Midbrain (tissue), 1 donor: ENCODE measurements at places on chromosomes 1 and 21.

- no peak for DNase-seq
These were observed 120.9 kb downstream of the ATG4C start for GRCh38 chr1:62904856-62905225.

- DNase-seq = no peak
These were observed 107.0 kb upstream of the TLR5 start for GRCh38 chr1:223249854-223250631.

GRCh38 chr1:65416767-65417166 is 3.7 kb upstream of the LEPR start:
- DNase-seq = no peak

GRCh38 chr1:238177351-238177750 is 286.6 kb upstream of the ZP4 start:
- no peak for DNase-seq

DNA sequence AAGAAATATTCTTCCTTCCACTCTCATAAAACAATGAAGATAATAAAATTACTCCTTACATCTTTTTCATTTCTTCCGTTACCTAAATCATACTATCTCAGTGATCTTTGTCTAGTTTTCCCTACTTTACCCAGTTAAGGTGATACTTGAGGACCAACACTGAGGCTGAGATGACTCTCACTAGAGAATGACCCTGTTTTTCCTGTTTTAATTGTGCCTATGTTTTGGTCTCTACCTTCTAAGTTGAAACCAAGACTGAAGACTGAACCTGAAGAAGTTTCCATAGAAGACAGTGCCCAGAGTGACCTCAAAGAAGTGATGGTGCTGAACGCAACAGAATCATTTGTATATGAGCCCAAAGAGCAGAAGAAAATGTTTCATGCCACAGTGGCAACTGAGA is 25.1 kb downstream of the AIM2 start:
- no peak for DNase-seq

- no peak for DNase-seq
These were observed 127.8 kb downstream of the GABPA start for GRCh38 chr21:25862596-25862995.

GRCh38 chr1:4000811-4001251 is 100.8 kb upstream of the C1orf174 start:
- DNase-seq = no peak

GRCh38 chr1:99738858-99739465 is 27.5 kb downstream of the FRRS1 start:
- DNase-seq = no peak

- DNase-seq = no peak
These were observed 4.3 kb upstream of the LCE2B start for GRCh38 chr1:152681616-152682015.

- no peak for DNase-seq
These were observed 41.3 kb downstream of the WDTC1 start for GRCh38 chr1:27275696-27276095.

DNA sequence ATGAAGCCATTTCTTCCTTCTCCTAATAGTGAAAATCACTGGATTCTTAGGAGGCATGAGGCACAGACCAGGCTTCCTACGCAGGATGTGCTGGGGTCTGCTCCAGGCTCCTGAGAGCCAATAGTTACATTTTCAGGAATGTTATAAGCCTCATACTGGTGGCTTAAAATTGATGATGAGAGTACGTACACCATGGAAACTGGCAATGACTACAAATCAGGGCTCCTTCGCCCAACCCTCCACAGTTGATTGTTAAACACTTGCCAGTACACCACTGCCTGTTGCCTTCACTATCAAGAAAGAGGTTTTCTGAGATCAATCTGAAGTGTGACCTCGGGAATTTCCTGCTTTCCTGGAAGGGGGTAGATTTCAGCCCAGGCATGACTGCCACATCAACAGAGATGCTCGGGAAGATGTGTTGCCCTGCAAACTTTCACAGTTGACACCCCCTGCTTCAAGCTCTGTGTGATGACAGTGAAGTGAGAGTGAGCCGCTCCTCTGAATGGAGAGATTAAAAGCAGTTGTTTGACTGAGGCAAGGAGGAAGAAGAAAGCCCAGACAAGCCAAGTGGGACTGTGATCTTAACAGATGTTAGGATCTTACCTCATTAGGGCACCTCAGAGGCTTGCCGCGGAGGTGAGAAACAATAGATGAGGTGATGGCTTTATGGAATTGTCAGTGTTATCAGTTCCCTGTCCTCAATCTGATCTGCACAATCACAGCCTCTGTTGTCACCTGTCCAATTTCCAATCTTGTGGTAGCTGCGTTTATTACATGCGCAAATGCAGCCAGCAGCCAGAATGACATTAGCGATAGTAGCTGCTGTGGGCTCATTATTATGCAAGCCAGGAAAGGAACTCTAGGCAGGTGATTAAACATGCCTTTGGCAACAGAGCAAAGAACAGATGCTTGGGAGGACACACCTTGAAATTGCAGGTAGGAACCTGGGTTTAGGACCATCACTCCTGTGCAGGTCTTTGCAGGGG is 277.3 kb downstream of the KAZN start:
- no peak for DNase-seq

- DNase-seq = no peak
These were observed 27.7 kb downstream of the CR1L start for GRCh38 chr1:207672522-207673130.
